ENCODE measurements at places on chromosomes 4 and X.

DNA sequence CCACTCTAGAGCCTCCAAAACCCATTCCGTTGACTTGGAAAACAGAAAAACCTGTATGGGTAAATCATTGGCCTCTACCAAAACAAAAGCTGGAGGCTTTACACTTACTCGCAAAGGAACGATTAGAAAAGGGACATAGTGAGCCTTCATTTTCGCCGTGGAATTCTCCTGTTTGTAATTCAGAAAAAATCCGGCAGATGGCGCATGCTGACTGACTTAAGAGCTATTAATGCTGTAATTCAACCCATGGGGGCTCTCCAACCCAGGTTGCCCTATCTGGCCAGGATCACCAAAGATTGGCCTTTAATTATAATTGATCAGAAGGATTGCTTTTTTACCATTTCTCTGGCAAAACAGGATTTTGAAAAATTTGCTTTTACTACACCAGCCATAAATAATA lies 60.8 kb downstream of the ZNF732 start:
- peak; percentile 41 for DNase-seq
- peaks cover 5% of the 10 kb centered on the region for H3K4me1 ChIP-seq
- H3K36me3 ChIP-seq = 0 out of 2 replicates have a peak, but pooled peaks cover 8% of the 10 kb centered on the region
- no peak overlapping the region for H3K4me3 ChIP-seq
- H3K27ac ChIP-seq = no peak overlapping the region
- no peaks in the 10 kb centered on the region for H3K27me3 ChIP-seq

- H3K4me1 ChIP-seq = no peaks in the 10 kb centered on the region
- H3K4me3 ChIP-seq = no peak overlapping the region
- no peaks in the 10 kb centered on the region for H3K36me3 ChIP-seq
- no peak for DNase-seq
- H3K27ac ChIP-seq = no peak overlapping the region
- no peaks in the 10 kb centered on the region for H3K27me3 ChIP-seq
These were observed 72.1 kb upstream of the IGFBP7 start for GRCh38 chr4:57182132-57182874.

GRCh38 chrX:40912576-40912975 lies 172.7 kb upstream of the USP9X start:
- H3K4me3 ChIP-seq = no peak overlapping the region
- H3K36me3 ChIP-seq = no peaks in the 10 kb centered on the region
- no peaks in the 10 kb centered on the region for H3K27me3 ChIP-seq
- no peak for DNase-seq
- no peak overlapping the region for H3K27ac ChIP-seq

DNA sequence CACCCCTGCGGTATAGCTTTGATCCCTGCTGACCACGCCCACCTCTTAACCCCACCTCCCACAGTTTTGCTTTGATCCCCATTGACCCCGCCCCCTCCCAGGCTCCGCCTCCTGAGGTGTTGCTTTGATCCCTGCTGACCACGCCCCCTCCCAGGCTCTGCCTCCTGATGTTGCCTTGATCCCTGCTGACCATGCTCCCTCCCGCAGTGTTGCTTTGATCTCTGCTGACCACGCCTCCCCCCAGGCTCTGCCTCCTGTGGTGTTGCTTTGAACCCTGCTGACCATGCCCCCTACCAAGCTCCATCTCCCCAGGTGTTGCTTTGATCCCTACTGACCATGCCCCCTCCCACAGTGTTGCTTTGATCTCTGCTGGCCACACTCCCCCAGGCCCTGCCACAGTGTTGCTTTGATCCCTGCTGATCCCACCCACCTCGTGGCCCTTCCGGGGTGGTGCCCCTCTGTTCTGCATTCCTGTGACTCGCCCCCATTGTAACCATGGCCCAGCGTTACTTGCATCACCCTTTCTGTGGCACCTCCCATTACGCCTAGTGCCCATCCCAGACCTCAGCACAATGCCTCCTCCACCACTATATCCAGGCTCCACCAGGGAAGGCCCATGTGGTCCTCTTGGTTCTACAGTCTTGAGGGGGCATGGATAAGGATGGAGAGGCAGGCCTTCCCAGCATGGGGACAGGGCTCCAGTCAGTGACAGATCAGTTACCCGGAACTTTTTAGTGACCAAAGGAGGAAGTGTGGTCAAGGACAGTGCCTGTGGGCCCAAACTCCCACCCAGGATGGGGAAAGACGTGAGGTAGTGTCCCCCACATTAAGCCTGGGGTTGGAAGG lies 70.8 kb downstream of the ADRA2C start:
- H3K27ac ChIP-seq = no peak overlapping the region
- H3K4me3 ChIP-seq = no peak overlapping the region
- peak; percentile 10 for DNase-seq
- no peaks in the 10 kb centered on the region for H3K36me3 ChIP-seq

DNA sequence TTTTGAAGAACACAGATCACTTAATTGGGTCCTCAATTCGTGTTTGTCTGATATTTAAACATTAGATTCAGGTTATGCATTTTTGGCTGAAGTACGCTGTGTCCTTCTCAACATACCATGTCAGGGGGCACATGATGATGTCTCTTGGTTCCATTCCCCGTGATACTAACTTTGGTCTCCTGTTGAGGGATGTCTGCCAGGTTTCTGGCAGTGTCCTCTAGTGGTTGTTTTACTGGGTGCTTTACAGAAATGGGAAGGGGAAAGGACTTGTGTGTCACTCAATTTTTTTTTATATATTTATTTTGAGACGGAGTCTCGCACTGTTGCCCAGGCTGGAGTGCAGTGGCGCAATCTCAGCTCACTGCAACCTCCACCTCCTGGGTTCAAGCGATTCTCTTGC lies 58.2 kb downstream of the WWC2 start:
- H3K27ac ChIP-seq = no peak overlapping the region
- H3K36me3 ChIP-seq = no peaks in the 10 kb centered on the region
- H3K4me3 ChIP-seq = no peak overlapping the region

GRCh38 chr4:72909461-72909860 lies 160.1 kb downstream of the COX18 start:
- DNase-seq = no peak
- no peaks in the 10 kb centered on the region for H3K4me1 ChIP-seq
- H3K4me3 ChIP-seq = no peak overlapping the region
- no peak overlapping the region for H3K27ac ChIP-seq
- H3K27me3 ChIP-seq = no peaks in the 10 kb centered on the region

- H3K4me3 ChIP-seq = no peak overlapping the region
- H3K36me3 ChIP-seq = no peaks in the 10 kb centered on the region
- H3K27me3 ChIP-seq = no peaks in the 10 kb centered on the region
- no peak overlapping the region for H3K27ac ChIP-seq
These were observed 4.0 kb downstream of the HAND2 start for GRCh38 chr4:173526027-173526482.

DNA sequence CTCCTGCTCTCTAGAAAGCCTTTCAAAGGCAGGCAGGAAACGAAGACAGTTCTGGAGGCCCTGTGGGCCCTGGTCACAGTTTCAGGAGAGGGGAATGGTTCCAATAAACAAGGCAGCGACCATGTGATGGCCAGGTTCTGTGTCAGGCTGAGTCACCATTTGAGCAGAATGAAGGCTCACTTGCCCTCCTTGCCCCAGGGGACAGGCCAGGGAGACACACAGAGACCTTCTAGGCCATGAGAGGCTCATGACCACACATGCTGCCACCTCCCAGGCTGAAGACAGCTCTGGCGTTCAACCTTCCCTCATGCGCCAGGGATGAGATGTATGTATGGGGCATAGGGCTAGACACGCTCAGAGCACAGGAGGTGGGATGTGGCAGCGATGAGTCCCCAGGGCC lies 22.9 kb upstream of the TRIM2 start:
- no peaks in the 10 kb centered on the region for H3K36me3 ChIP-seq
- H3K4me1 ChIP-seq = no peaks in the 10 kb centered on the region

- H3K27me3 ChIP-seq = no peaks in the 10 kb centered on the region
- DNase-seq = no peak
- no peak overlapping the region for H3K27ac ChIP-seq
- no peaks in the 10 kb centered on the region for H3K36me3 ChIP-seq
These were observed 364.8 kb downstream of the PDGFC start for GRCh38 chr4:156606554-156607477.

DNA sequence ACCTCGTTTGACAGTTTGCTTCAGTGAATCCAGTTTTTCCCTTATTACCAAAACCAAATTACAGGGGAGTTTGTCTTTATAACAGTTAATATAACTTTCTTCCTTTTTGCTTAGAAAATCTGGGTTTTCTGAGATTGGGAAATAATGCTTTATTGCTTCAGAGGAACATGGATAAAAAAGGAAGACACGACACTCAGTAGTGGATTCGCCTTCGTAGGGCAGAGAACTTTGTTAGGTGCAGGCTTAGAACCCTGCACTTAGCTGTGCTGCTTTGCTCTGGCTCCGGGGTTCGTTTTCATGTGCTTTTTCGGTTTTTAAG lies 188.2 kb downstream of the SOWAHB start:
- no peak overlapping the region for H3K4me3 ChIP-seq
- no peaks in the 10 kb centered on the region for H3K36me3 ChIP-seq
- no peak for DNase-seq
- H3K27me3 ChIP-seq = peaks cover 6% of the 10 kb centered on the region

DNA sequence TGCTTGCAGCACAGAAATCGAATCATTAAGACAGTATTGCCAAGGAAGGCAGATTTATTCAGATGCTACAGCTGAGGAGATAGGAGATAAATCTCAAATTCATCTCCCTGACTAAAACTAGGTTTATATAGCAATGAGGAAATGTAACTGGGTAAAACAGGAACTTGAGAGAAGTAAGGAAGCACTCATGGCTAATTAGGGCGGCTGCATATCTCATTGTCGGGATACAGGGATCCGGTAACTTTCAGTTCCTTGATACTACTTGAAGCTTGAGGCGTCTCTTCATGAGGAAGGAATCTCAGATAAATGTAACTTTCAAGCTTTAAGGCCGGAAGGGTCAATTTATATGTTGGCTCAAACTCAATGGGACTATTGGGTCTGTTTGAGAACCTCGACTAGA lies 129.2 kb upstream of the WDR1 start:
- no peak for DNase-seq
- H3K36me3 ChIP-seq = no peaks in the 10 kb centered on the region
- H3K27ac ChIP-seq = no peak overlapping the region
- no peak overlapping the region for H3K4me3 ChIP-seq

DNA sequence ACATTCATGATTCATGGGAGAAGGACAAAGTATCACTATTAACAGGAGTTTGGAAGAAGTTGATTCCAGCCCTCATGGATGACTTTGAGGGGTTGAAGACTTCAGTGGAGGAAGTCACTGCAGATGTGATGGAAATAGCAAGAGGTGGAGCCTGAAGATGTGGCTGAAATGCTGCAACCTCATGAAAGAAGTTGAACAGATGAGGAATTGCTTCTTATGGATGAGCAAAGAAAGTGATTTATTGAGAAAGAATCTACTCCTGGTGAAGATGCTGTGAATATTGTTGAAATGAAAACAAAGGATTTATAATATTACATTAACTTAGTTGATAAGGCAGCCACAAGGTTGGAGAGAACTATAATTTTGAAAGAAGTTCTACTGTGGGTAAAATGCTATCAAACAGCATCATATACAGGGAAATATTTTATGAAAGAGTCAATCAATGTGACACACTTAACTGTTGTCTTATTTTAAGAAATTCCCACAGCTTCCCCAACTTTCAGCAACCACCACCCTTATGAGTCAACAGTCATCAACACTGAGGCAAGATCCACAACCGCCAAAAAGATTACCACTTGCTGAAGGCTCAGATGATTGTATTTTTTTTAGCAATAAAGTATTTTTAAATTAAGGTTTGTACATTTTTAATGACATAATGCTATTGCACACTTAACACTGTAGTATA lies 302.6 kb downstream of the CBLL2 start:
- H3K27ac ChIP-seq = no peak overlapping the region
- DNase-seq = no peak
- H3K27me3 ChIP-seq = no peaks in the 10 kb centered on the region

DNA sequence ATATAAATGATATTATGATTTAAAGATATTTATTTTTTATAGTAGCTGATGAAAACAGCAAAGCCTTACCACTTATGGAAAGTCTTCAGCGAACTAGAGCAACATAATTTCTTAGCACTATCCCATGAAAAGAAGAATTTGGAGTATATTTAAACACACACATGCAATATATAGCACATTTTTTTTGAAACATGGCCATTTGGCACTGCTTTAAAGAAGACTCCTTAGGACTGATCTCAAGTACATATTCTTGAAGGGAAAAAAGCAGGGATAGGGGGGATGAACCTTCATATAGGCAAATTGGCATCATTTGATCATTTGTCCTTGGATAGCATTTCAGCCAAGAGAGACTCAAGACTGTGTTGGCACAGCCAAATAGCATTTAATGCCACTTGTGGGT lies 193.3 kb downstream of the ANKRD50 start:
- no peak overlapping the region for H3K4me3 ChIP-seq
- no peak for DNase-seq
- no peaks in the 10 kb centered on the region for H3K27me3 ChIP-seq
- H3K27ac ChIP-seq = no peak overlapping the region
- no peaks in the 10 kb centered on the region for H3K36me3 ChIP-seq

DNA sequence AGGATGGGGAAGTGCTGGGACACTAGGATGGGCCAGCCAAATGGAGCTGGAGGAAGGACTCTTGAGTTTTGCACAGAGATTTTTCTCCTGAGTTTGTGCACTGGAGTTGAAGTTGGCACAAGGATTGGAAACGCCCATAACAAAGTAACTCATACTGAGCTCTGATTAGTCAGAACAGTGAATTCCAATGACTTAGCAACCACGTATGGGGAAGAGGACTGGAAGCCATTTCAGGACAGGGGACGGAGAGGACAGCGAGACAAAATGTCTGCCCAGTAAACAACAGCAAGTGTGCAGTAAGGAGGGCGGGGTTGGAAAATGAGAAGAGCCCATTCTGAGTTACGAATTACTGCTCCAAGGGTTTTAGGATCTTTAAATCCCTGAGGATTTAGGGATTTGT lies 5.9 kb downstream of the RIPPLY1 start:
- no peak overlapping the region for H3K4me3 ChIP-seq
- no peaks in the 10 kb centered on the region for H3K36me3 ChIP-seq
- no peaks in the 10 kb centered on the region for H3K27me3 ChIP-seq
- DNase-seq = no peak
- H3K4me1 ChIP-seq = no peaks in the 10 kb centered on the region

GRCh38 chrX:44954562-44954961 lies 81.6 kb downstream of the KDM6A start:
- H3K4me3 ChIP-seq = no peak overlapping the region
- H3K4me1 ChIP-seq = no peaks in the 10 kb centered on the region
- DNase-seq = no peak
- H3K36me3 ChIP-seq = no peaks in the 10 kb centered on the region
- no peaks in the 10 kb centered on the region for H3K27me3 ChIP-seq
- no peak overlapping the region for H3K27ac ChIP-seq

GRCh38 chrX:9356846-9357245 lies 108.0 kb upstream of the TBL1X start:
- no peak for DNase-seq
- H3K27ac ChIP-seq = no peak overlapping the region
- no peaks in the 10 kb centered on the region for H3K36me3 ChIP-seq

GRCh38 chr4:177483271-177483670 lies 41.0 kb upstream of the AGA start:
- H3K27me3 ChIP-seq = no peaks in the 10 kb centered on the region
- H3K4me3 ChIP-seq = no peak overlapping the region
- no peaks in the 10 kb centered on the region for H3K4me1 ChIP-seq
- H3K36me3 ChIP-seq = no peaks in the 10 kb centered on the region

- no peaks in the 10 kb centered on the region for H3K4me1 ChIP-seq
- DNase-seq = no peak
- H3K27ac ChIP-seq = no peak overlapping the region
- H3K27me3 ChIP-seq = no peaks in the 10 kb centered on the region
- no peaks in the 10 kb centered on the region for H3K36me3 ChIP-seq
- H3K4me3 ChIP-seq = no peak overlapping the region
These were observed 99.6 kb upstream of the MSX1 start for GRCh38 chr4:4759883-4760282.

All from DND-41 (cell line).